RWPE1 (cell line): ENCODE measurements at places on chromosomes 12 and 14.

GRCh38 chr12:57089271-57090245 lies 644 bp downstream of the NAB2 start:
- DNase-seq = no peak

GRCh38 chr12:29655861-29656260 lies 127.9 kb downstream of the TMTC1 start:
- DNase-seq = no peak

DNA sequence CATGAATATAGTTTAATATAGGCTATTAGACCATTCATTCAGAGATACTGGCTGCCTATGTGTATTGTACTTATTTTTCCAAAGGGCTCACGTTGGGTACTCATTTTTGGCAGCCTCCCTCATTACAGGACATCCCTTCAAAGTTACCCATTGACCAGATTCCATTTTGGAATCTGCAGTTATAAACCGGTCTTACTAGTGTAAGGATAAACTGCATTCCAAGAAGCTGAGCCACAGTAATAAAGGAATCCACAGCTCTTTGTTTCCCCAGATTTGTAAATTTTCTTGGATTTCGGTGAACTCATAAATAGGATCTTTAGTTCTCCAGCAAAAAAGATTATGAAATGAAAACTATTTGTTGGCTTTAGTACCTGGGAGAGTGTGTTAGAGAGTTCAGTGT lies 18.9 kb upstream of the CFL2 start:
- peak; percentile 54 for DNase-seq

- DNase-seq = peak; percentile 60
Observed at GRCh38 chr12:54416687-54417603, 2.1 kb downstream of the ITGA5 start.

DNA sequence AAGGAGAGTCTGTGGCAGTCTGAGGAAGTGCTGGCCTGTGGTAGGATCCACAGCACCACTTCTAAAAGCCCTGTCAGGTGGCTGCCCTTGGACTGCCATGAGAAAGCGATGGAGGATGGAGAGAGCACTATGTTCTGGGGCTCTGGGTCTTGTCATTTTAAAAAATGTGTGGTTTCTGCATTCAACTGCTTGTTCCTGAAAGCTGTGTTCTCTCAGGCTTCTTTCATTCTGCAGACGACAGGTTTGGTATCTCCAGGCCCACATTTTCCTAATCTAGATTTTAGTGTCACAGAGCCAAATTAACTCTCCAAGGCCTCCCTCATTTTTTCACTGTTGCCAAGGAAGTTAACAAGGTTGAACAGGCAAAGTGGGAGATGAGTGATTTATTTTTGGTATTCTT lies 10.5 kb downstream of the OVCH1 start:
- no peak for DNase-seq

GRCh38 chr12:46663318-46663717 lies 162.5 kb downstream of the SLC38A4 start:
- DNase-seq = peak; percentile 36

GRCh38 chr12:29164477-29165393 lies 15.7 kb downstream of the FAR2 start:
- DNase-seq = peak; percentile 81

DNA sequence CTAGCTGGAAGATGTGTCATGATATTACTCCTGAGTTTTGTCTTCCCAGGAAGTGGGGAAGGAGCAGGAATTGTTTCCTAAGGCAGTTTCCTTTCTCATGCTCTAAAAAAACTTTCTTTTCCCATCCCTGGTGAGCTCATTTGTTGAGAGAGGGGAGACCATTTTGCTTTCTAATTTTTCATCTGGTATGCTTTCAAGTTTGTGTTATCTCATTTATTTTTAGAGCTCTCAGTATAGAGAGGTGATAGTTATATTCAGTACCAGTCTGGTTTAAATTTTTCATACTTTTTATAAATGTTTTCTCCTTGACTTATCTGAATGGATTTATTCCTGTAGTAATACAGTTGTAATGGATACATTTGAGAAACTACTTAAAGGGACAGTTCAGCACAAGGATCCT lies 79.6 kb downstream of the FBXW8 start:
- DNase-seq = no peak

DNA sequence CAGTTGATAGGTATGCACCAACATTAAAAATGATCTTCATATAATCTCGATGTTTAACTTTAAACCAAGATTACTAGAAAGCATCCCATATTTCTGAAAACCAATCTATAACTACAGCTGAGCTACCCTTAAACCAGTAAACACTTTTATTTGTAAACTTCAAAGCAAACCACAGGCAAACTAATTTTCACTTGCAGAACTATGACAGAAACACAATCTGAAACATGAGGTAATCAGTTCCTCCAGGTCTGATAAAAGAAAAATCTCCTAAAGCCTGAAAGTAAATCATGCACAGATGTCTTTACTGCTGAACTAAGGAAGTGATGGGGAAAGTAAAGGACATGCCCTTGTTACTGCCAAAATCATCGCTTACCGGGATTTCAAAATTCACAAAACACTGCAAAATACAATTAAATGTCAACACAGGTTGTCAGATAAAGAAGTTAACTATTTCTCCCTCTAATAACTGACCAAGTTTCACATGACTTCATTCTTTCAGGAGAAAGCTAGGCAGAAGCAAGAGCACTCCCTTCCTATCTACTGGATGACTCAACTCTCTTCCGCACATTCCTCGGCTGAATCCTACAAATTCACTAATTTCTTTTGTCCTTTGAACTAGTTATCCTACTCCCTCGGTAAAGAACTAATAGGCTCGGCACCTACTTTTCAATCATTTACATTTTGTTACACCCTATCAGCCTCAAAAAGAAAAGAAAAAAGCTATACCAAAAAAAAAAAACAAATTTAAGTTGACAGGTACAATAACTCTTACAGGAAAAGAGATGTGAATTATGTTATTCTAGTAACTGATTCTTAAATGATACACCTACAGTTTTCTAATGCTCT lies 1.4 kb downstream of the EEA1 start:
- peak; percentile 58 for DNase-seq

- no peak for DNase-seq
Observed at GRCh38 chr14:61683108-61683507, 12.2 kb upstream of the HIF1A start.

GRCh38 chr14:64628940-64629408 lies 75.2 kb upstream of the PLEKHG3 start:
- peak; percentile 62 for DNase-seq
